ENCODE measurements at places on chromosomes 13 and 19. TPM values are rescaled to one million over a fixed set of nuclear protein-coding genes. Genes with fewer than 3 reads are reported as not detected.

ADGRE1 gene
- total RNA-seq, result not detected

ZNF548 gene
- total RNA-seq, result 16.8 TPM

UPK1A gene
- not detected for total RNA-seq

GNA15 gene
- not detected for total RNA-seq

C1QTNF9B gene
- not detected for total RNA-seq

RNF225 gene
- not detected for total RNA-seq
